ENCODE measurements at places on chromosomes 4 and X.

- DNase-seq: no peak
Measured at GRCh38 chr4:108213723-108214122, 45.0 kb upstream of the LEF1 start.

DNA sequence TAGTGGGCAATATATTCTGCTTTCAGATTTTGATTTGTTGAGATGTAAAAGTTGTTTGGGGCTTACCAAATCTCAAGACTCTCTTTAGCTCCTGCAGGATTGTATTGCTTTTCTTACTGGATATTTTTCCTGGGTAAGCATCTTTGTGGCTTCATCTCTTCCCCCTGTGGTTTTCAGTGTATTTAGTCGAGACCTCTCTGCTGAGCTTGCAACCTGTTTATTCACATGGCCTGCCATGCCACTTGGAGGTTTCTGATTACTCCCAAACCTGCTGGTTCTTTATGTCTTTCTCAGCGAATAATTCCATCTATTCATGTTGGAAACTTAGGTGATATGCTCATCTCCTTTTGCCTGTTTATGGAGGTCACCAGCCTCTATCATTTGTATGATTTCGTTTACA lies 10.9 kb downstream of the CCNG2 start:
- no peak for DNase-seq

DNA sequence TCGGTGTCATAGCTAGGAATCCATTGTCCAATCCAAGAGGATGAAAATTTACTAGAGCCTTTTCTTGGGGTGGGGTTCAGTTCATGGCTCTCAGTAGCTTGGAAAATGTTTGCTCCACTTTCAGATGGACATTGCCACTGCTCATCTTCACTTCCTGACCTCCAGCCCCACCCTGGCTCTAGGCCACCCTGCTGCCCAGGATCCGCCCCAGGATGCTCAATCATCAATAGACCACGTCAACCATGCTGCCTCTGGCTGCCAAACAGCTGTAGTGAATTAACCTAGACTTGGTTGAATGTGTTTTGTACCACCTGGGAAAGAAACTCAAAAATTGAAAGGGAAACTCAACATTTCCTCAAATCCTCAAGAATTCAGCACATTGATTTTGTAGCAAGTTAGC lies 37.2 kb upstream of the HSD17B10 start:
- no peak for DNase-seq

DNA sequence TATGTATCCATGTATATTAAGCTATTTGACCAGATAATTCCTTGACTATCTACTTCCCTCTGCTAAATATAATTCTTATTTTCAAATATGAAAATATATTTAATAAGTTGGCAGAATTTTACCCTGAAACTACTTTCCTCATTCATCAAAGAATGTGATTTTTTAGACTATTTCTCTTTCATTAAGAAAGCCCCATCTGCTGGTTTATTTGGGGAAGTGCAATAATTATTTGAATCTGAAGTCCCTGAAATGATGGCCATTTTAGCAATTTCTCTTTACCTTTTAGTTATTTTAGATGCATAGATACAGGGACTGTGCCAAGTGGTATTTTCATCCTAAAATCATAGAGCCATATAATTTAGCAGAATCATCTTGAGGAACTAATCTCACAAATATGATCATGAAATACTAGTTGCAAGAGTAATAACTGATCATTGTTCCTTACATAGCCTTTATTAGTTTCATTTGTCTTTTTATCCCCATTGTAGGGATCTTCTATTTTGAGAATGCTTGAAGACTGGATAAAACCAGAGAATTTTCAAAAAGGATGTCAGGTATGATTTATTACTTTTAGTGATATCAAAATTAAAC lies 39.0 kb downstream of the ENPEP start:
- DNase-seq: no peak

- no peak for DNase-seq
Measured at GRCh38 chr4:61204353-61205060, 4.4 kb downstream of the ADGRL3 start.

GRCh38 chr4:83917572-83917971 lies 381.7 kb downstream of the GPAT3 start:
- no peak for DNase-seq

- no peak for DNase-seq
Measured at GRCh38 chr4:3709846-3710441, 56.2 kb upstream of the ADRA2C start.

- no peak for DNase-seq
Measured at GRCh38 chr4:140675599-140676231, 80.5 kb downstream of the TBC1D9 start.

DNA sequence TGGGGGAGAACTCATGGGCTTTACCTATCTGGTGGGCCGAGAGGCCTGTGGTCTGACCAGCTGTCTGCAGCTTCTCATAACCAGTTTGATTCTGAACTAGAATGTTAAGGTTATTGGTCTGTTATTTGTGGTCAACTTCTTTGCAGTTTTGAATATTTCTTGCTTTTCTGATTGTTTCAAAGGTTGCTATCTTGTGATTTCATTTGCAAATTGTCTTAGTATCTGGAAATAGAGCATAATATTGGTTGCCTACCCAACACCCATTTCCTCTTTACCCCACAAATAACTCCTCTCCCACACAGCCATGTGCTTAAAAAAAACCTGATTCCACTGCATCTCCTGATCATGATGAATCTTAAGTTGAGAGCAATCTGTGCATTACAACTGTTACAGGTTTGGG lies 39.1 kb upstream of the BMP2K start:
- DNase-seq: no peak

GRCh38 chrX:110383414-110383813 lies 24.8 kb downstream of the RTL9 start:
- DNase-seq: no peak

GRCh38 chr4:6198768-6199421 lies 1.5 kb downstream of the JAKMIP1 start:
- DNase-seq: no peak
